ENCODE measurements at places on chromosomes 11 and 22.

DNA sequence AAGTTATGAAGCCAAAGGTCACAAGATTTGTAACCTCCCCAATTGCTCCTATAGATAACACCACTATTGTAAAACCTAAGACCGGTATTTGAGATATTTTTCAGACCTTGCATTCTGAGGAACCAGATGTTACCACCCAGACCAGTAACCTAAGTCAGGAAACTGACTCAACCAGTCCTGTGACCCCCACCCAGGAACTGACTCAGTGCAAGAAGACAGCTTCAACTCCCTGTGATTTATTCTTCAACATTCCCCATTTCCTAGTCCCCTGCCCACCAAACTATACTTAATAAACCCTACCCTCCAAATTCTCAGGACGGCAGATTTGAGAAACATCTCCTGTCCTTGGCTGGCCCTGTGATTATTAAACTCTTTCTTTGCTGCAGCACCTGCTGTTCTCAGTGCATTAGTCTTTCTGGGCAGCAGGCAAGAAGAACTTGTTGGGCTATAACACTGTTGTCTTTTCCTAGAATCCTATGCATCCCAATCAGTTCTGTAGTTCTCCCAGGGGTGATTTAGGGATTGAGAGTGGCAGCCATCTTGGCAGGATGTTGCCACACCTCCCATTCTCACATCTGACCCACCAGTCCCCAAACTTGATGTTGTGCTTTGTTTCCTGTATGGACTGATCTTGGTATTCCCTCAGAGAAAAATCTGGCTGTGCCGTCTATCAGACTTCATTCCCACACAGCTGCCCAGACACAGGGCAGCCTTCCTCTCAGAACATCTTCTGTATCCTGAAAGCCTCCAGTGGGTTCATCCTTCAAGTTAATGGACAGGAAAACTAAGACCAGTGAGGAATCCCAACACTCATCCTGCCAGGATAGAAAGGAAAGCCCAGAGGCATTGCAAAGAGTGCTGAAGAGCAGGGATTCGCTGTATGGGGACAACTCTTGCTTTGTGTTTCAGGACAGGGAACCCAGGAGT is 104.0 kb downstream of the PDE2A start:
- no peak for DNase-seq

DNA sequence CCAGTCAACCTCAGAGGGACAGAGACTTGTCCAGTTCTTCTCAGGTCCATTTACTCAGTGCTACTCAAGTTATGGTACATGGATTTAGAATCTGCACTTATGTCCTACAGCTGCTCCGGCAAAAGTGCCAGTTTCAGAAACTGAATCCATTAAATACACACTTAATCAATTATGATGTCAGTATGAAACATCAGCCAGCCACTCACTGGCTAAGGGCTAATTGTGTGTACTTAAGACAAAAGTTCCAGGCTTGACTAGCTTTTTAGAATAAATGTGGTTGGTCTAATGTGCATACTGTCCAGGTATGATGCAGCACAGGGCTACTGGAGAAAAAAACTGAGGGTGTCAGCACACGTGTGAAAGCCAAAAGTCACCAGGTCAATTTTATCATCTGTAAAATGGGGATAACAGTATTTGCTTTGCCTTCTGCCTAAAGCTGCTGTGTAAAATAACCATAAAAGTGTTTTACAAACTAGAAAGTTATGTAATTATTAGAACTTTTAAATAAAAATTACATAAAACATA is 55.4 kb upstream of the CYP2D6 start:
- no peak for DNase-seq

GRCh38 chr11:86954269-86955110 is 705 bp downstream of the FZD4 start:
- DNase-seq = peak; percentile 48

GRCh38 chr22:22745225-22746060 is 101.0 kb downstream of the GGTLC2 start:
- peak; percentile 19 for DNase-seq

GRCh38 chr22:26082866-26083265 is 86.4 kb upstream of the SEZ6L start:
- DNase-seq = no peak

DNA sequence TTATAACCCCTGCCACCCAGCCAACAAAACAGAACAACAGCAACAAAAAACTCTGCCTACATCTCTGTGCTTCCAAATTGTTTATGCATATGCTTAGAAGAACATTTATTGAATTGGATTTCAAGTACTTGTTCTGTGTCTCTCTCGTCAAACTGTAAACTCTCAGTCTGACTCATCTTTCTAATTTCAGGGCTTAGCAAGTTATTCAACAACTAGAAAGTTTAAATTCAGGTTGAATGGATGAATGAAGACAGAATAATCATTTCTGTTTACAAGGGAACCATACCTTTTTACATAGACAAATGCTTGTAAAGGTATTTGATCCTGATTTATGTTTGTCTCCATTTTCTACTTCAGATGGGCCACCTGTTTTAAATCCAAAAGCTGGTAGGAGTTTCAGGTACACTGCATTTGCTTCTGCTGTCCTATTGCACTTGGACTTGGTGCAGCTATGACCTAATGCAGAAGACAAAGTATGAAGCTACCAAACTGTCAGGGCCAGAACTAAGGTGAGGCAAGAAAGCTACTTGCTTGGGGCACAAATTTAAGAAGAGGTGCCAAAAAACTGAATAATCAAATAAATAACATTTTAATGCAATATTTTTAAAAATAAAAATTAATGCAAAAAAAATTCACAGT is 1.6 kb upstream of the FBXO3 start:
- DNase-seq = no peak

DNA sequence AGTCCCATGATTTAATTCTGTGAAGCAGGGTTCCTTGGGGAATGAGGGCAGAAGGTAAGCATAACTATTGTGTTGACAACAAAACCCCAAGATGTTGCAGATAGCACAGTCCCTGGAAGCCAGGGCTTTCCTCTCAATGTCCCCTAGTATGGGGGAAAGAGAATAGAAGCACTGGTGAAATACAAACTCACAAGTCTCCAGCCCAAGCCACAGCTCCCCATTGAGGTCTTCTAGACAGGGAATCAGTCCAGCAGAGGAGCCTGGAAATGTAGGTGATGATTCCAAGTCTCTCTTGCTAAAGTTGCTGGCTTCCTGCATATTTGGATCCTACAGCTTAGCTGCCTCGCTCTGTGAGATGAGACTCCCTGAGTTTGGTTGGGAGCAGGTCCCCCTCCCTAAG is 31.7 kb upstream of the DRD2 start:
- no peak for DNase-seq

- peak; percentile 31 for DNase-seq
Observed at GRCh38 chr22:35596821-35597220, 20.3 kb downstream of the MB start.
